ENCODE measurements at places on chromosomes 2 and 18. TPM values are rescaled to one million over a fixed set of nuclear protein-coding genes. Genes with fewer than 3 reads are reported as not detected.

DNA sequence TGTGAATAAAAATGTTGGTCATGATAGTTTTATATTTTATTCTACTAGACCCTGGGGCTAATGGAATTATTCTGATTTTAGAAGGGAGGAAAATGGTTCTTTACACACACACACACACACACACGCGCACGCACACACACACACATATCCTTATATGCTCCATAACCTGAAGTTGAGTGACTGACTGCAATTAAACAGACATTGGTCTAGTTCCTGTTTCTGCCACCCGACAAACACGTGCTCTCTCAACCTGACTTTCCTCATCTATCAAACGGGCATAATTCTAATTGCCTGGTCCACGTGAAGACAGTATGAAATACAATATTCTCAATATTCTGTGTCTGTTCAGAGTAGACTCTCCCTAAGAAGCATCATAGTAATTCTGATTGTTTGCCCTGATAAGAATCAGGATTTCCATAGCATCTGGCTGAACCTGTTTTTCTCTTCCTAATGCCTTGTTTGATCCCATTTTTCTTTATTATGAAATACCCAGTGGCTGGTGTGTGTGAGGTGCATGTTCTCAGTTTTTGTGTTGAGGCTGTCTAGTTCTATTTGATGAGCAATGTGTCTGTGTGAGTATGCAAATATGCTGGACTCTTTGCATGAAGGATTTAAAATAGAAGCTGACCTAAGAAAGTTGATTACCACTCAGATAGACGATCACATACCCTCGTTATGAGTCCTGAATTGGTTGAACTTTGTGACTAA is 51.0 kb downstream of the SETBP1 start:
- H3K27me3 ChIP-seq: no peaks in the 10 kb centered on the region
- H3K4me3 ChIP-seq: no peak overlapping the region
- DNase-seq: no peak

The ZNF638 gene
- 179 TPM for total RNA-seq

GRCh38 chr2:197965756-197966155 is 161.4 kb downstream of the PLCL1 start:
- H3K4me3 ChIP-seq: no peak overlapping the region
- no peaks in the 10 kb centered on the region for H3K4me1 ChIP-seq
- no peaks in the 10 kb centered on the region for H3K27me3 ChIP-seq
- DNase-seq: no peak
- no peak overlapping the region for H3K27ac ChIP-seq

The C2orf76 gene
- 10.9 TPM for total RNA-seq

The SYT4 gene
- 0.53 TPM for total RNA-seq

GRCh38 chr2:221050020-221050795 is 521.9 kb downstream of the EPHA4 start:
- H3K36me3 ChIP-seq: no peaks in the 10 kb centered on the region
- no peaks in the 10 kb centered on the region for H3K4me1 ChIP-seq
- no peak overlapping the region for H3K27ac ChIP-seq
- H3K4me3 ChIP-seq: no peak overlapping the region

DNA sequence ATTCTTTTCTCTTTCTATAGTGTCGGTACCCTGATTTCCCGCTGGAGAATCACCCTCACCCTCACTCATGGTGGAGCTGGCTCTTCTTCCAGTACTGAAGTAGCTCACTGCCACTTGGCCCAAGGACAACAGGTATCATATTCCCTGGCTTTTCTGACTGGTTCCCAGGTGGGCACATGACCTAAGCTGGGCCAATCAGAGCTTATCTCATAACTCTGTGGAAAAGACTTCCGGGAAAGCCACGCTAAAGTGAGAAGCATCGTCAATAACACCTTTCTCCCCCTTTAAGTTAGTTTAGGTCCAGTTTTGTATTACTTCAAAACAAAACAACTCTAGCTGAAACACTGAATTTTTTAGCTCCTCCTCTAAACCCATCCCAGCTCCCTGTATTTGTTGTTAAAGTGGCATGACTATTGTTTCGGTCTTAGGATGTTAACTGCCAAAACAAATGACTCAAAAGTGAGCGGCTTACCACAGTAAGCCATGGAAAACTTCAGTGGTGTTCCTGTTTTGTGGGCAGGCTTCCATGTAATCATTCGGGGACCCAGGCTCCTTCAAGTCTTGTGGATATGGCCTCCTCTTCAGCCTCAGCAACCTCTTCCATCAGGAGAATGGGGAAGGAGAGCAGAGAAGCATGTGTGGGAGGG is 137.4 kb upstream of the DLX2 start:
- H3K36me3 ChIP-seq: no peaks in the 10 kb centered on the region
- H3K4me1 ChIP-seq: peaks cover 9% of the 10 kb centered on the region
- no peak for DNase-seq
- H3K4me3 ChIP-seq: no peak overlapping the region
- H3K27ac ChIP-seq: no peak overlapping the region

The ACTR3 gene
- 192 TPM for total RNA-seq

DNA sequence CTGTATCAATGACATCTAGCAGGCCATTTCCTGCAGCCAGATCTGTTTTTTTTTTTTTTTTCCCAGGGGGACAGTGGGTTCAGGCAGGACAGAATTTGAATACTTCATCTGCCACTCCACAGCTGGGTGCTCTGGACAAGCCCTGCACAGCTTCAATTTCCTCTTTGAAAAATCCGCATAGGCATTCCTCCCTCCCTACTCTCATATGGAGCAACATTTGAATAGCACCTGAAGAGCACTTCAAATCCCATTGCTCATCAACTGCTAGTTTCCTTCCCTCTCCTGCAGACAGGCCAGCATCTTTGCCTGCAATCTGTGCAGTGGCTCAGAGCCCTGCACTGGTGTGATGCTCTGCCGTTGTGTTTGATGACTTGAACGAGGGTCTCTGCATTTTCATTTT is 326.3 kb downstream of the TSN start:
- H3K4me3 ChIP-seq: no peak overlapping the region
- H3K27ac ChIP-seq: no peak overlapping the region
- no peaks in the 10 kb centered on the region for H3K36me3 ChIP-seq
- no peaks in the 10 kb centered on the region for H3K27me3 ChIP-seq
- DNase-seq: no peak

DNA sequence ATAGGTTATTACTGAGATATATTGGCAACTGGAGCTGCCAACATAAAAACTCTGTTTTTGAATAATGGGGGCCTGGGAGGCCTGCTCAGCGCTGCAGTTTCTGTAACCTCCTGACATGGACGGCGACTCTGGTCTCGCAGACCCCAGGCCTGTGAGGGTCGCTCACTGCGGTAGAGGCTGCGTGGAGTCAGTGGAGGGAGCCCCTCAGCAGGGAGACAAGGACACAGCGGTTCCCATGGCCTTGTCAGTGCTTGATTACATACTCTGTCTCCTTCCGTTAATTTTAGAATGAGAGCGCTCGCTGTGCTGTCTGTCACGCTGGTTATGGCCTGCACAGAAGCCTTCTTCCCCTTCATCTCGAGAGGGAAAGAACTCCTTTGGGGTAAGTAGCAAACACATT is 858 bp downstream of the TPO start:
- H3K4me3 ChIP-seq: no peak overlapping the region
- H3K4me1 ChIP-seq: no peaks in the 10 kb centered on the region
- no peaks in the 10 kb centered on the region for H3K27me3 ChIP-seq
- H3K27ac ChIP-seq: peak overlapping the region; percentile 60
